GM12865 (cell line): ENCODE measurements at places on chromosomes 13 and 19.

- DNase-seq = no peak
Measured at GRCh38 chr13:44211286-44211685, 162.3 kb upstream of the SERP2 start.

DNA sequence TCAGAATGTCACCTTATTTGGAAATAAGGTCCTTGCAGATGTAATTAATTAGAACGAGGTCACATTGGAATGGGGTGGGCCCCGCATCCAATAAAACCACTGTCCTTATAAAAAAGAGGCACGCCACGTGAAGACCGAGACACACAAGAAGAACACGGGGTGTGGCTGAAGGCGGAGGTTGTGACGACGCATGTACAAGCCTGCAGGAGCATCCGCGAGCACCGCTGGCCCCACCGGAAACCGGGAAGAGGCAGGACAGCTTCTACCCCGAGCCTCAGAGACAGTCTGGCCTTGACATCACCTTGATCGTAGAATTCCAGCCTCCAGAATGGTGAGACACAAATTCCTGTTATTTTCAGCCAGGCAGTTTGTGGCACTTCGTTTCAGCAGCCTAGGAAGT is 177.9 kb downstream of the COL4A1 start:
- no peak for DNase-seq

GRCh38 chr19:482186-483041 is 13.9 kb upstream of the MADCAM1 start:
- no peak for DNase-seq

GRCh38 chr13:21924958-21925357 is 254.1 kb downstream of the FGF9 start:
- DNase-seq = no peak

DNA sequence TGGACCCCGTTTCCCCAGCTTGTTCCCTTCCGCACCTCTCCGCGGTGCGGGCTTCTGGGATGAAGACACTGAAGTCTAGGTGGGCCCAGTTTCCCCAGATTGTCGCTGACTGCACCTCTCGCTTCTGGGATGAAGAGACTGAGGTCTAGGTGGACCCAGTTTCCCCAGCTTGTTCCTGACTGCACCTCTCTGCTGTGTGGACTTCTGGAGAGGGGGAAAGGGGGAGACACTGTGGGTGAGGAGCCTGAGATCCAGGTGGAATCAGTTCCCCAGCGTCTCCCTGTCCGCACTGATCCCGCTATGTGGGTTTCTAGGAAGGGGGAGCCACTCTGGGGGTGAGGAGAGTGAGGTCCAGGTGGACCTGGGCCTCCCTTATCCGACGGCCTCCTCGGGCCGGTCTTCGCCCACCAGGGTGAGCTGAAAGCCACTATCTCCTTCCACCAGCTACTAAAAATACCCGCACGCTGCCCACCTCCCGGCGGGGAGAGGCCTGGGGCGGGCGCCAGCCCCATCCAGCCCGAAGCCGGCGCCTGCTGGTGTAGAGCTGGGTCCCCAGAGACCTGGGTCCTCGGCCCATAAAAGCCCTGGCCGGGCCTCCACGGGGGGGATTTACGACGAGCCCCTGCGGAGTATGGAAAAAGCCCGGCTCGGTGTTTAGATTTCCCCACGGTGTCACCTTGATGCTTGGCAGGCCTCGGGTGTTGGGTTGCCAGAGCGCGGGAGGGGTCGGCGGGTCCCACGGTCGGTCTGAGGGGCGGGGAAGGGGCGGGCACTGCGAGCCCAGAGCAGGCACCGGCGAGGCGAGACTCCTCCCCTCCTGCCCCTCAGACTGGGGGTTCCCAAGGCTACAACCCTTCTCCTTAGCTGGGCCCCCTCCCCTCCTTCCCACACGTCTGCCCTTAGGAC is 10.6 kb downstream of the FUT6 start:
- peak; percentile 43 for DNase-seq

- DNase-seq = no peak
Measured at GRCh38 chr13:35016362-35017112, 74.5 kb downstream of the NBEA start.

DNA sequence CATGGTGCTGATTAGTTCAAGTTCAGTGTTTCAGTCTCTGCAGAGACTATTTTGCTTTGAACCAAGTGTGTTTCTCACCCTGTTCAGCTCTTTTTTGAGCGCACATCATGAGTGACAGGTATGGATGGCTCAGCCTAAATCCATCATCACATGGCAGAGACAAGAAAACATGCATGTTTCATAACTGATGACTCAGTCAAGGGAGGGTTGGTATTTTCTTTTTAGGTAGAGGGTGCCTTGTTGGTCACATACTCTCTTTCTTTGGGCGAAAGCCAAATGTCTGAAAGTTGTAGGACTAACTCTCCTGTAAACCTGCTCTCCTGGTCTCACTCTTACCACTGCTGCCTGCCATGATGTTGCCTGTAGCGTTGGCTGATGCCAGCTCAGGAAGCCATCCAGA is 48.1 kb upstream of the RAP2A start:
- no peak for DNase-seq

DNA sequence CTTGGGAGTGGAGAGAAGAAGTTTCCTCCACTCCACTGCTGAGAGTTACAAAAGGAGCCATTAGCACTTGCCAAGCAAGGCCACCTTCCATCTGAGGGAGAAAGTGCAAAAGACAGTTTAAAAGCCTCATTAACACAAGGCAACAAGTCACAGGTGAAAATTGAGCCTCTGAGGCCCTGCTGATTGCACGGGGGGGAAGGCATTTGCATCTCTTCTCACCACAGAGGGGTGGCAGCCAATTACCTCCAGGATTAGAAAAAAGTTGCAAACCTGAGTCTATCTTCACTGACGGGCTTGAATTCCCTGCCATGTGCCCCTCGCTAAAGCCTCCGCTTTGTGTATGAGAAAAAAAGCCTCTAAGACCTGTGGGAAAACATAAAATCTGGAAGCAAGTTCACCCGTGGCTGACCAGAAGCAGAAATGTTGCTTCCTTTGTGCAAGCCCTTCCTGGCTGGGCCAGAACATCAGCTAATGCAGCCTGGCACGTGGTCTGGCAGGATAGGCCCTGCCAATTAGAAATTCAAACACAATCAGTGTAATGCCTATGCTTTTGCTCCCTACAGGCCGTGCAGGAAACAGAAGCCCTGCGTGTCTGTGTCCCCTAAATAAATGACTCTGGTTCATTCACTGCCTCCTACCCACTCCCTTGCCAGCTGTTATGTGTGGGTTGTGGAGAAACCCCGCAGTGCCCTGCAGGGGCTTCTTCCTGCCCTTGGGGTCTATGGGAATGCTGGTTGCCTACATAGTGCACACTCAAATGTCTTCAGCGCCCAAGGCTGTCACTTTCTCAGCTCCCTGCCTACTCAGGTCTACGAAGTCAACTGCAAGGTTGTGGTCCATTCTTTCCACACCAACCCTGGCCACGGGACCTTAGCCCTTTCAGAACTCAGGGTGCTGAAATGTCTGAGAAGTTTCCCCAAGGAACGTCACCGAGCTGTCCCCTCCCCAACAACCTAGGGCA is 150.2 kb downstream of the UQCRFS1 start:
- no peak for DNase-seq

GRCh38 chr19:1283207-1283916 is 2.3 kb upstream of the EFNA2 start:
- DNase-seq = no peak

DNA sequence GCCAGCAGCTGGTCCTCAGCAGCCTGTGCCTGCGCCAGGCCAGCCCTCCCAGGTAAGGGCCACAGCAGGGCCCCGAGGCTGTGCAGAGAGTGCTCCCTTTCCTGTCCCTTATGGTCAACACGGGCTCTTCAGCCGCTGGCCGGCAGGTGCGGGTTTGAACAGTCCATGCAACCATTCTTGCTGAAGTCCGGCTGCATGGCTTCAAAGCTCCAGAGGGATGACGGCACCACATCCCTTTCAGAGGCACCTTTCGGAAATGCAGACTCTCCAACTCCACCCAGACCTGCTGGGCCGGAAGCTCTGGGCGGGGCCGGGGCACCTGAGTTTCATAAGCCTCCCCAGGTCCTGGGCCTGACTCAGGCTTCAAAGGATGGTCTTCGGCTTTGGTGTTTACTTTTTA is 81.3 kb downstream of the SPACA7 start:
- DNase-seq = no peak

GRCh38 chr19:10764340-10764894 is 46.5 kb downstream of the DNM2 start:
- DNase-seq = no peak

- no peak for DNase-seq
Measured at GRCh38 chr19:35222373-35223015, 6.0 kb downstream of the FAM187B start.

DNA sequence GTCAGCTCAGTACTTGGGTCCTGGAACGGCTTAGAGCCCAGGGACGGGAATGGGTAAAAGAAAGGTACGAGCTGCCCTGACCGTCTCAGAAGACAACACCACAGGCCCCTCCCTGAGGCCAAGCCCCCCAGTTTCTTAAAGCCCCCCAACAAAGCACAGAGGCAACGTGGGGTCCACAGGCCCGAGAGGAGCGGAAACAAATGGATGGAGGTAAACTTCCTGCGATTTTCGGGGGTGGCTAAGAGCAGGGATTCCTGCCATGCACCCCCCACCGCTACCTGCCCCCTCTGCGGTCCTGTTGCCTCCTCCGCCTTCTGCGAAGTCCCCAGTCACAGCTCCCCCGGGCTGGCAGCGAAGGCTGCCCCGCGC is 48.2 kb downstream of the PTPRS start:
- DNase-seq = no peak

DNA sequence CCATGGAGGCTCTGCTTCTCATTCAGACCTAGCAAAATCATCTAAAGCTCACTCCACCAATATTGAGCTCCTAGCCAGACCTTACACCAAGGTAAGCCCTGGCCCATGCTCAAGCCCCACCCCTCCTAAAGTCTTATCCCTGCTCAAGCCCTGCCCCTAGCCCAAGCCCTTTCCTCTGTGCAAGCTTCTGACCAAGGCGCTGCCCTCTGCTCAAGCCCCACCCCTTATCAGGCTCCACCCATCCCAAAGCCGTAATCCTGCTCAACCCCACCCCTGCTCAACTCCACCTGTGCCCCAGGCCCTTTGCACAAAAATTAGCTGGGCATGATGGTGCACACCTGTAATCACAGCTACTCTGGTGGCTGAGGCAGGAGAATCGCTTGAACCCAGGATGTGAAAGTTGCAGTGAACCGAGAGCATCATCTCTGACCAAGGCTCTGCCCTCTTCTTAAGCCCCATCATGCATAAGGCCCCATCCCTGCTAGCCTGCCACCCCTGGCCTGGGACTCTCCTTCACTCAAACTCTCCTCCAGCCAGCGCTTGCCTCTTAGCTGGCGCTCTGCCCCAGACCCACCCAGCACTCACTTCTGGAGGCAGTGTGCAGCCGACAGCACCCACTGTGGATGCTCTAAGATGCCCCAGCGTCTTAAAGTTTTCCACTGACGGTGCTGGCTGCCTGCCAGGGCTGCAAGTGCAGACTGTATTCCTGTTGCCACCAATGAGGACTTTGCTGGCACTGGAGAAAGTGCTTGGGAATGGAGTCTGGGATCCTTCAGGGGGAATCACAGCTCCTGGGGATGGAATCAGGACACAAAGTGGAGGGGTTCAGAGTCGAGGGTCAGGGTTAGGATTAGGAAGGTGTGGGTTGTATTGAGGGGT is 16.5 kb downstream of the KLK4 start:
- DNase-seq = no peak

GRCh38 chr19:308471-309205 is 17.4 kb upstream of the PLPP2 start:
- no peak for DNase-seq

DNA sequence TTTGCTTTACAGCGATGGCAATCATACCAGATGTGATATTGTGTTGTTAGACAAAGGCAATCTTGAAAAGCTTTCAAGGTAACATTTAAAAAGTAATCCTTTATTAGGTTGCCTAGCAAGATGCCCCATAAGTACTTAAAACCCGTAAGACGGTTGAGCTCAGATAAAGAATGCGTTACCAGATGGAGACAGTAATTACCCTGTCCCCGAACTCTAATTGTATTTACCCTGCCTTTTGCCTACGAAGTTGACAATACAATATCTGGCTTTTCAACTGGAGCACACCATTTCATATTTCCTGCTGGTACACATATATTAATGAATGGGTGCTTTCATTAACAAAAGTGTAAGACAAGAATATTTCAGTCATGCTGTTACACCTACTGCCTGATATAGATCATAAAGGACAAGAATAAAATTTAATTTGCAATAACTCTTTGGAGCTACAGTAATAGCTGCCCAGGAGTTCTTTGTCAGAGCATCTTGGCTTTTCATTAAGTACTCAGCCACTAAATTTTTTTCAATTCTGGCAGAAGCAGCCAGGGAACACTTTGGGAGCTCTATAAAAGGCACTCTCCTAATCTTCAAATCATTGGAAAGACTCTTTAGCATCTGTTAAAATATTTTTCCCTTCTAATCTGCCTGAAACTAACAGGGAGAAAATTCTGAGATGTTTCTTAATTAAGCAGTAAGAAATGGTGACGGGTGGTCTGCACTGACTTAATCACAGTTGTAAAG is 63.8 kb downstream of the DCT start:
- no peak for DNase-seq

- no peak for DNase-seq
Measured at GRCh38 chr13:31010296-31010695, 77.8 kb downstream of the TEX26 start.

- DNase-seq = no peak
Measured at GRCh38 chr19:16921766-16922591, 33.2 kb downstream of the F2RL3 start.

- no peak for DNase-seq
Measured at GRCh38 chr13:113057084-113057483, 48.5 kb upstream of the F7 start.

DNA sequence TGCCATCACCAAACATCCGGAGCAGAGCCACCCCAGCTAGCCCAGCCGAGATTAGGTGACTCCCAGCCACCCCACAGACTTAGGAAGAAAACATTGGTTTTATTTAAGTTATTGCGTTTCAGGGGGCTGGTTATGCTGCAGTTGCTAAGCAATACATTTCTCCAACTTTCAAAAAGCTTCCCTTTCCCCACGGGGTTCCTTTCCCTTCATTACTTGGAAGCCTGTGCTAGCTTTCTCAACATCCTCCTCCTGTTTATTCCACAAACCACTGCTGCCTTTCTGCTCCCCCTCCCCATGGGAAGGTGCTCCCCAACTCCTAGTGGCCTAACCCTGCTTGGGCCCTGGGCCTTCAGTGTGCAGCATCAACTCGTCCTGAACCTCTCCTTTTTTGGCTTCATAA is 52.6 kb downstream of the CDADC1 start:
- DNase-seq = no peak

GRCh38 chr13:50080203-50080910 is 65.1 kb downstream of the KCNRG start:
- DNase-seq = peak; percentile 47

DNA sequence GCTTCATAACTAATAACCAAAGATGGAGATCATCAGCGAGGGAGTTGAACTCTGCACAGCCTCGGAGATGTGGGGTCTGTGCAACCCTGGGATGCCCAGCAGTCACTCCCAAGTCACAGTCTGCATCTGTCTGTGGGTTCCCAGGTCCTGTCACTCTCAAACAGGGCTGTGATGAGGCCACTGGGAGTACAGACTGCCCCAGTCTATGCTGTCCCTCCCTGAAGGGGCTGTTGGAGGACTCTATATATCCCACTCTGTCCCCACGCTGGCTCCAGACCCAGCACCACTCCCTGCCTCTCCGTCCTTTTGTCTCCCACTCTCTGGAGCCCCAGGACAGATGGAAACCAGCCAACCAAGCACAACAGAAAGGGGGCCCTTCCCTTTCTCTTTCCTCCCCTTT is 26.2 kb upstream of the C13orf42 start:
- no peak for DNase-seq
